Kasumi-1 (cell line): ENCODE measurements at places on chromosomes 12 and 14.

DNA sequence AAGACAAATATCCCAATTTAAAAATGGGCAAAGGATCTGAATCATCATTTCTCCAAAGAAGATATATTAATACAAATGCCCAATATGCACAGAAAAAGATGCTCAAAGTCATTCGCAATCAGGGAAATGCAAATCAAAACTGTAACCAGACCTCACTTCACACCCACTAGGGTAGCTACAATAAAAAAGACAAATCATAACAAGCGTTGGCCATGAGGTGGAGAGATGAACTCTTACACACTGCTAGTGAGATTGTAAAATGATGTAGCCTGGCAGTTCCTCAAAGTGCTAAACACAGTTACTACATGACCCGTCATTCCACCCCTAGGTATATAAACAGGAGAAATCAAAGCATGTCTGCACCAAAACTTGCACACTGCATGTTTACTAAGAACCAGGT lies 30.4 kb downstream of the CDC42BPB start:
- no peak for DNase-seq

DNA sequence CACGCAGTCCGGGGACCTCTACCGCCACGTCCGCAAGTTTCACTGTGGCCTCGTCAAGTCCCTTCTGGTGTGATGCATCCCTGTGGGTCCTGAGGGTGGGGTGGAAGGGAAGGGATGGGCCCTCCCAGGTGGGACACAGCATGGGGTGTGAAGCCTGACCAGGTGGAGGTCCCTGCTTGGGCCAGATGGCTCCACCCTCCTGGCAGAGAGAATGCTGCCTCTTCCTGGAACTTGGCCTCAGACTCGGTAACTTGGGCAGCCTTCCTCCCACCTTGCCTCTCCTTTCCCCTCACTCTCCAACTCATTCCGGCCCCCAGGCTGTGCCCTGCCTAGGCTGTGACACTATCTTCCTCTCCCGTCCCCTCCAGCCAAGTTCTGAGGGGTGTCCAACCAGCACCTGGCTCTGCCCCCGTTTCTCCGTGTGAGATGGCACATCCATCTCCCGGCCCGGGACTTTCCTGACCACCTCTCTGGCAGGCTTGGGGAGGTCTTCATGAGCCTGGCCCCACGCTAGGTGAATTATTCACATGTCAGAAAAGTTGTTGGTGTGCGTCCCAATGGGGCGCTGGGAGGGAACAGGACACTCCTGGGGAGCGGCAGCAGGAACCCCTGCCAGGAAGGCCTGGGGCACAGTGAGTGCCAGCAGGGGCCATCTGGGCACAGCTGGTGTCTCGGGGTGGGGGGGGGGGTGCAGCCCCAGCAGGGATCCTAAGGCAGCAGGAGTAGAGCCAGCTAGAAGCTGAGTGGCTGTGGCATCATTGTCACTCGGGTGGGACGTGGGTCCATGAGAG lies 1.7 kb downstream of the ZBTB42 start:
- DNase-seq = no peak

GRCh38 chr14:54003064-54003463 lies 46.4 kb upstream of the BMP4 start:
- no peak for DNase-seq

DNA sequence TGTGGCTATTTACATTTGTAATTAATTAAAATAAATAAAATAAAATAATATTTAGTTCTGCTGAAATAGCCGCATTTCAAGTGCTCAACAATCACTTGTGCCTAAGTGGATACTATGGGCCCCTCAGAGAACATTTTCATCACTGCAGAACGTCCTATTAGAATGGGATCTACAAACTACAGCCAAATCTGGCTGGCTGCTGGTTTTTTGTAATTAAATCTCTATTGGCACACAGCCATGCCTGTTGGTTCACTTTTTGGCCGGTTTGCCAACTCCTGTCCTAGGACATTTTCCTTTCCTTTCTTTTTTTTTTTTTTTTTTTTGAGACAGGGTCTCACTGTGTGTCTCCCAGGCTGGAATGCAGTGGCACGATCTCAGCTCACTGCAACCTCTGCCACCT lies 9.8 kb downstream of the CCDC63 start:
- DNase-seq = no peak

DNA sequence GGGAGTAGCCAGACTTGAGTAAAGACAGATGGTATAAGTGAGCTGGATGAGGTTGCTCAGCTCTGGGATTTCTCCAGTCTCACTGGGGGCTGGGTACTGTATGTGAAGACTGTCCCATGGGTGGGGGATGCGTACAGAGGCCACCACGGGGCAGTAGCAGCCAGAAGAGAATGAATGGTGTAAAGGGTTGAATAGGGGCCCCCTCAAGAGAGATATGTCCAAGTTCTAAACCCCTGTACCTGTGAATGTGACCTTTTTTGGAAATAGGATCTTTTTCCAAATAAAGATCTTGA lies 21.8 kb upstream of the BCDIN3D start:
- DNase-seq = no peak

GRCh38 chr12:75656648-75657047 lies 145.2 kb upstream of the KRR1 start:
- DNase-seq = no peak

DNA sequence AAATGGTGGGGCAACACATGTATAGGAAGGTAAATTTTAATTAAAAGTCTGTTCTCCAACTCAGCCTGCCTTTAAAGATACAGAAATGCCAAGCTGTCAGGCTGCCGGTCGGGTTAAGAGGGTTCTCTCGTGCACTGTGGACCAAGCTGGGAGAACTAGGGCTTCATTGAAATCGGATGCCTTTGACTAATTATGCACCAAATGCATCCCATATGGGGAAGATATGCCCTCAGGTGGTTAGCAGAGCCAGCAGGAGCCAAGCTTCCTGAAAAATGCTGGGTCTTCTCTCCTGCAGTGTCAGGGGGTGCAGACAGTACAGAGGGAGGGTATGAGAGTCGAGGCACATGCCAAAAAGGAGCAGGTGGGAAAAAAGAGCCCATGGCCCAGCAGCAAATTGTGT lies 236.1 kb downstream of the CACNA1C start:
- no peak for DNase-seq

DNA sequence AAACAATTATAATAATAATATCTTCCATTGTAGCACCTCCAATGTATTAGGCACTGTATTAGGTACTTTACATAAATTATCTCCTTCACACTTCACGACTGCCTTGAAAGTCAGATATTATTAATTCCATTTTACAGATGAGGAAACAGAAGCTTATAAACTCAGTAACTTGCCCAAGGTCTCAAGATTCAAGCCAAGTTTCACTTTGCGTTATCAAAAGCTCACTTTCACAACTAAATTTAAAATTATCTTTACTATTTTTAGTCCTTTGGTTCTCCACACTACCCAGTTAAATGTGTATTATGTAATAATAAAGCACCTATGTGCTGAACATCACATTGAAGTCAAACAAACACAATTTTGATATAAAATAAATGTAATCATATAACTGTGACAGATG lies 55.8 kb downstream of the NUMB start:
- no peak for DNase-seq

DNA sequence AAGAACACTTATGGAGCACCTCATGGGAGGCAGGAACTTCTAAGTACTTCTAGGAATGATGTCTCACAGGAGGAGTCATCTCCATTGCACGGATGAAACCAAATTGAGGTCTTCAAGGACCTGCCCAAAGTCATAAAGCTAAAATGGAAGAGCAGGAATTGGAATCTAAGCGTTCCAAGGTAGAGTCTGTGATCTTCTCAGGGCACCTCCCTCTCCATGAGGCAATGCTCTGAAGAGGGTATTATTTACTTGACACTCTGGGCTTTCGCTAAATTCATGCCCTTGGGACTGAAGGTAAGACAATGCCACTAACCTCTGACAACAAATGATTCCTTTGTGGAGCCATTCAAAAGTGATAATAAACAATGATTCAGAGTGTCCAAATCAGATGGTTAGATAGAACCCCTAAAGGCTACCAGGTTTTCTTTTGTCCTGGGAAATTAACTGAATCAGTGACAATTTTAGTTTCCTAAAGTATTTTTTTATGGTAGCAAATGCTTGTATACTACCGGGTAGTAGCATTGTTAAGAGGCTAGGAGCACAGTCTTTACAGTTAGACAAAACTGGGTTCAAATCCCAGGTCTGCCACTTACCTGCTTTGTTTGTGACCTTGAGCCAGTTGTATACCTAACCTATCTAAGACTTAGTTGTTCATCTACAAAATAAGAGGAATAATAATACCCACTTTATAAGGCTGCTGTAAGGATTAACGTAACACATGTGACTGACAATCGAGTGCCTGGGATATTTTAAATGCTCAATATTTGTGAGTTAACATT lies 12.3 kb downstream of the HMGA2 start:
- DNase-seq = no peak

DNA sequence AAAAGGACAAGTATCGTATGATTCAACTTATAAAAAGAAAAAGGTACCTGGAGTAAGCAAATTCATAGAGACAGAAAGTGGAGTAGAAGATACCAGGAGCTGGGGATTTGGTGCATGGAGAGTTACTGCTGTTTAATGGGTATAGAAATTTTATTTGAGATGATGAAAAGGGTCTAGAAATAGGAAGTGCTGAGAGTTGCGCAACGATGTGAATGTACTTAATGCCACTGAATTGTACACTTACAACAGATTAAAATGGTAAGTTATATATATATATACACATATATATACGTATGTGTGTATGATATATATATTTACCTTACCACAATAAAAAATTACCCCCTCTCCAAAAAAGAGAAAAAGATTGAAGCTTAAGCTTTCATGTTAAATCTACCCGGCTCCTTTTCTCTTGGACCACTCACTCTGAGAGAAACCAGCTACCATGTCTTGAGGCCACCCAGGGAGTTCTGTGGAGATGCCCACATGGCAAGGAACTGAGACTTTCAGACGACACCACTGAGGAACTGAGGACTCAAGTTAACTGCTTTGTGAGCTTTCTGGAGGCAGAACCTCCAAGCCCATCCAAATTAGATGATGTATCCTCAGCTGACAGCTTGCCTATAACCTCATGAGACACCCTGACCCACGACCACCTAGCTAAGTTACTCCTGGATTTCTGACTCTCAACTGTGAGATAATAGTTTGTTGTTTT lies 130.0 kb upstream of the BTG1 start:
- DNase-seq = peak; percentile 6

- no peak for DNase-seq
These were observed 4.8 kb downstream of the RNF34 start for GRCh38 chr12:121404734-121405133.

DNA sequence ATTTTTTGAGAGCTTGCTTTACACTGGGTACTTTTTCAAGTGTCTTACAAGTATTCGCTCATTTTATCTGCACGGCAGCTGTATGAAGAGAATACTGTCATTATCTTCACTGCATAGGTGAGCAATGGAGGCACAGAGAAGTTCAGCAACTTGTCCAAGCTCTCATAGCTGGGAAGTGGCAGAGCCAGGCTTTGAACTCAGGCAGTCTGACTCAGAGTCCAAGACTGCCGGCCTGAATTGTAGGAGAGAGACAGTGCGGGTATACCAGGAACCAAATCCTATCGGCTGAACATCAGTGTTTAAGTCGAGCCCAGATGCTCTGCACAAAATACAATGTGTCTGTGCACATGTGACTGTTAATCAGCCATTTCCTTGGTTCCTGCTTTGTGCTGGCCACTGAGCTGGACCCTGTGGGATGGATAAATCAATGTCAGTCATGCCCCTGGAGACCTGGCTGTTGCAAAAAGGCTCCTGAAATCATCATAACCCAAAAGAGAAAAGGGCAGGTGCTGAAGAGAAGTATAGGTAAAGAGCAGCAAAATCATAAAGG lies 474.6 kb downstream of the DPF3 start:
- no peak for DNase-seq

DNA sequence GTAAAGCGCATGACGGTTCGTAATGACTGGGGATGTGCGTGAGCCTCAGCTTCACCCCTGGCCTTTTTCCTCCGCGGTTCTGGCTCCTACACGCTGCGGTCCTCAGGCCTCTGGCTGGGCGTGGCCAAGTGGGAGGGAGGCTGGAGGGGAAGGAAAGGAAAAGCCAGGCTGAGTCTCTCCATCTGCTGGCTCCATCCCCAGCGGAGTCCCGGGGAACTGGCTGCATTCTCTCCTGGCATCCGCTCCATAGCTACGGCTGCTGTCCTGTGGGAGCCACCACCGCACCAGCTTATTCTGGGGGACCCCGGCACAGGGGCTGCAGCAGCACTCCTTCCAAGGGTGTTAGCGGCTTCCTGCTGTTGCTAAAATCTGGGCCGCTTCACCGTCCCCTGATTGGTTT lies 68.2 kb upstream of the SLC24A4 start:
- no peak for DNase-seq

GRCh38 chr12:90831712-90832111 lies 123.3 kb downstream of the CCER1 start:
- DNase-seq = no peak

DNA sequence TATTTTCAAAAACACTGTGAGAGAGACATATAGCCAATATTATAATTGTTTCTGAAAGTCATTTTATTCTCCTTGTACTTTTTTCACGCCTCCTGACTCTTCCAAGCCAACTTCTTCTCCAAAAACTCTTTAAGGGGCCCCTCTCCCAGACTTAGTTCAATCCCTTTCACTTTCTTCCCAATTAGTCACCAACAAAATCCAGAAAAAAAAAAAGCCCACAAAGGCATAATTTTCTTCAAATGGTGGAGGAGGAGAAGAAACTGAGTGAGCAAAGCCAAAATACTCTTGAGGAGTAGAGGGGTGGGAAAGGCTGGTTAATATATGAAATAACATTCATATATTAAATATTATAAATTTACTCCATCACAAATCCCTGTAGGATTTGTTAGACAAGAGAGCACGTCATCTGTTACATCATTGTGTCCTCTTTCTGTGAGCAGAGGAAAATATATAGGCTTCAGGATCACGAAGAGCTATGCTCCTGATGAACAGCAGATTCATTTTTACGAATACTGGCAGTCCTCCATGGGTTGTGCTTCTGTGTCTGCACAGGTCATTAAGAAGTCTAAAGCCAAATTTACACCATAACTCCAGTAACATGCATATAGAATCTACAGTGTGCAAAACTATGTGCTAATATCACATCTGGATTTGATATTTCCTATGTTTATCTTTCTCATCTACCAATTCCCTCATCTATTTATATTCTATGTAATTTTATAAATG lies 25.9 kb upstream of the NID2 start:
- no peak for DNase-seq

- DNase-seq = no peak
These were observed 217.1 kb upstream of the PLEKHG7 start for GRCh38 chr12:92485351-92486348.

- no peak for DNase-seq
These were observed 45.7 kb upstream of the CLMN start for GRCh38 chr14:95365401-95365800.

DNA sequence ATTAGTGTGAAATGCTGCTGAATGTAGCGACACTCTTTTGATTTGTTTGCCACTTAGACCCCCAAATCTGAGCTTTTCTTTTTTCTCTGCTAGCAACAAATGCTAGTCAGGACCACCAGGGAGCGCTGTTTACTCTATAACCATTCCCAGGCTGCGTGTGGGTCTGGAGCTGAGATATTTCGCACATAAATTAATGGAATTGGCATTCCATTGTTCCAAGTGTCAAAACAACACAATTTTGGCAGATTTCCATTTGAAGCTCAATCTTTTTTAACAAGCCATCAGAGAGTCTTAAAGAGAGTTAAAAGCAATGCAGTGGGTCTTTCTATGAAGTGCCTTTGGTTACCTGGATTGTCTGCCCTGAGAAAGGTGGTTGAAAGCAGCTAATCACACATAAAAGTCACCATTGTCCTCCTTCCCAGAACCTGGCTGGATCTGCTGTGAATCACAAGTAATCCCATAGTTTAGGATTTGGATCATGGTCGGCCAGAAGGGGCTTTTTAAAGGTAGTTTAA lies 7.4 kb upstream of the TMEM132C start:
- no peak for DNase-seq
